ENCODE measurements at places on chromosomes 6 and 20. TPM values are rescaled to one million over a fixed set of nuclear protein-coding genes. Genes with fewer than 3 reads are reported as not detected.

DNA sequence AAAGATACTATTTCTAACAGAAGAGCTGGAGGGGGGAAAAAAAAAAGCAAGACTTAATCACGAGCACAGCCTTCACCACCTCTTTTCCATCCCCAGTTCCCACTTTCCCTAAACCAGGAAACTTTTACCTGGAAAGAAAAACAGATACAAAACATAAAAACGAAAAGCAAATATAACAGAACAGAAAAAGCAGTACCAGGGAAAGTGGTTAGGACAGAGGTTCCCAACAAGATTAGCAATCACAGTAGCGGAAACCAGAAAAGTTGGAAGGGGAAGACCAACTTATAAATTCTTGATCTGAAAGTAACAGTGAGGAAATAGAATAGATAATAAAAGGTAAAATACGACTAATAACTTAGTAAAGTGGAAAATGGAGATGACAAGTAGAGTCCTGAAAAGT, 1.2 kb downstream of the DDX39B start:
- peak overlapping the region; percentile 78 for H3K4me3 ChIP-seq
- peaks cover 19% of the 10 kb centered on the region for H3K36me3 ChIP-seq
- H3K27ac ChIP-seq = no peak overlapping the region
- H3K4me1 ChIP-seq = peaks cover 3% of the 10 kb centered on the region

DNA sequence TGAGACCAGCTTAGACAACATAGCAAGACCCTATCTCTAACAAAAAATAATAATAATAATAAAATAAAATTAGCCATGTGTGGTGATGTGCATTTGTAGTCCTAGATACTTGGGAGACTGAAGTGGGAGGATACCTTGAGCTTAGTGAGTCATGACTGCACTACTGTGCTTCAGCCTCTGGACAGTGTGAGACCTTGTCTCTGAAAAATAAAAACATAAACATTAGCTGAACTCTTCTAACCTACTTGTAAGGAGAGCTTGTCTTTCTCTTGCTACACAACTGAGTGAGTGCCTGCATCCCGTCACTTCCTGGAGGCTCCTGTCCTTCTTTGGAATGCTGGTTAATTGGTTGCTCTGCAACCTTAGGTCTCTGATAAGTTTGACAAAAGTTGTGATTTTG, 5.1 kb upstream of the DBNDD2 start:
- no peaks in the 10 kb centered on the region for H3K27me3 ChIP-seq
- H3K36me3 ChIP-seq = no peaks in the 10 kb centered on the region
- no peak overlapping the region for H3K27ac ChIP-seq
- no peaks in the 10 kb centered on the region for H3K4me1 ChIP-seq

Gene SIM1
- not detected for total RNA-seq

- no peaks in the 10 kb centered on the region for H3K4me1 ChIP-seq
- H3K4me3 ChIP-seq = no peak overlapping the region
- DNase-seq = no peak
- no peaks in the 10 kb centered on the region for H3K36me3 ChIP-seq
These were observed 1308.0 kb downstream of the EPHA7 start for GRCh38 chr6:92111386-92111785.

GRCh38 chr20:59645761-59646171, 41.4 kb downstream of the PHACTR3 start:
- H3K27me3 ChIP-seq = peaks cover 3% of the 10 kb centered on the region
- H3K4me3 ChIP-seq = no peak overlapping the region
- DNase-seq = no peak
- no peak overlapping the region for H3K27ac ChIP-seq
- H3K4me1 ChIP-seq = no peaks in the 10 kb centered on the region

Gene CST9L
- not detected for total RNA-seq

- no peak overlapping the region for H3K27ac ChIP-seq
- no peaks in the 10 kb centered on the region for H3K36me3 ChIP-seq
- no peaks in the 10 kb centered on the region for H3K4me1 ChIP-seq
These were observed 554.9 kb downstream of the CDH26 start for GRCh38 chr20:60513141-60513540.

- no peak overlapping the region for H3K4me3 ChIP-seq
- no peak overlapping the region for H3K27ac ChIP-seq
- peaks cover 2% of the 10 kb centered on the region for H3K4me1 ChIP-seq
These were observed 147.4 kb upstream of the OLIG3 start for GRCh38 chr6:137641474-137642077.

Gene CD109
- 29.8 TPM for total RNA-seq

DNA sequence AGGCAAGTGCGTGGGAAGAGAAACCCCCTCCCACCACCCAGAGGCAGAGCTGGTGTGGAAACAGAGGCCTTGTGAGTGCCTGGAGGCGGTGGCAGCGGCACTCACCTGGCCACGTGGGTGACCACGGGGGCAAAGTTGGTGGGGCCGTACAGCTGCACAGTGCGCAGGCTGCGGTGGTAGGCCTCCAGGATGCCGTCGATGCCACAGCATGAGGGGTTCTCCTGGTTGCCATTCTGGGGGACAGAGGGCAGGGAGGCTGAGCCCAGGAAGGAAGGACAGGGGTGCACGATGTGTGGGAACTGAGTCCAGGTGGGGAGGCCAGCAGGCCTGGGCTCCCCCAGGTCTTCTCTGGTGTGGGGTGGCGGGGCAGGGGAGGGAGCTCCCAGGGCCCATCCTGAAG, 47.7 kb downstream of the RAB44 start:
- no peaks in the 10 kb centered on the region for H3K36me3 ChIP-seq
- DNase-seq = no peak
- H3K27ac ChIP-seq = no peak overlapping the region
- no peak overlapping the region for H3K4me3 ChIP-seq

- no peak overlapping the region for H3K4me3 ChIP-seq
- H3K27me3 ChIP-seq = no peaks in the 10 kb centered on the region
- H3K4me1 ChIP-seq = no peaks in the 10 kb centered on the region
These were observed 3.5 kb downstream of the TUBB1 start for GRCh38 chr20:59022754-59023153.

- H3K4me1 ChIP-seq = no peaks in the 10 kb centered on the region
- no peaks in the 10 kb centered on the region for H3K27me3 ChIP-seq
- DNase-seq = no peak
- no peaks in the 10 kb centered on the region for H3K36me3 ChIP-seq
These were observed 26.4 kb downstream of the MEP1A start for GRCh38 chr6:46819561-46819960.
